ENCODE measurements at places on chromosomes 4 and X.

- no peak for DNase-seq
Measured at GRCh38 chrX:133681421-133681820, 266.1 kb upstream of the GPC4 start.

DNA sequence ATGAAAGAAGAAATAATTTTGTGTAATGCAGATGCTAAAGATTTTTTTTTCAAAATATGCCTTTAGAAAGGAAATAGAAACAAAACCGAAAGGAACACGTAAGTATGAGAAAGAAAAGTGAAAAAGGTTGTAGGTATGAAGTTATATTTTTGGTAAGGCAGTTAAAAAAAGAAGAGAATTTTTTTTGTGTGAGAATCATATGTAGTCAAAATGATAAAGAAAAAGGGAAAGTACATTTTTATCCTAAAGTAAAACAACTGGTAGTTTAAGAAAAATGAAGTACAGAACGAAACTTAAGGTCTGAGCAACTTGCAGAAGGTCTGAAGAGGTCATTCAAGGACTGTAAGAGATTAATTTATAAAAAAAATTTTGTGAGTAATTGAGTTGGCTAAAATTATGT lies 164.0 kb upstream of the TRAM1L1 start:
- DNase-seq, result no peak

GRCh38 chrX:29065477-29065876 lies 478.2 kb downstream of the IL1RAPL1 start:
- no peak for DNase-seq

GRCh38 chr4:182194091-182194824 lies 48.9 kb upstream of the TENM3 start:
- no peak for DNase-seq

DNA sequence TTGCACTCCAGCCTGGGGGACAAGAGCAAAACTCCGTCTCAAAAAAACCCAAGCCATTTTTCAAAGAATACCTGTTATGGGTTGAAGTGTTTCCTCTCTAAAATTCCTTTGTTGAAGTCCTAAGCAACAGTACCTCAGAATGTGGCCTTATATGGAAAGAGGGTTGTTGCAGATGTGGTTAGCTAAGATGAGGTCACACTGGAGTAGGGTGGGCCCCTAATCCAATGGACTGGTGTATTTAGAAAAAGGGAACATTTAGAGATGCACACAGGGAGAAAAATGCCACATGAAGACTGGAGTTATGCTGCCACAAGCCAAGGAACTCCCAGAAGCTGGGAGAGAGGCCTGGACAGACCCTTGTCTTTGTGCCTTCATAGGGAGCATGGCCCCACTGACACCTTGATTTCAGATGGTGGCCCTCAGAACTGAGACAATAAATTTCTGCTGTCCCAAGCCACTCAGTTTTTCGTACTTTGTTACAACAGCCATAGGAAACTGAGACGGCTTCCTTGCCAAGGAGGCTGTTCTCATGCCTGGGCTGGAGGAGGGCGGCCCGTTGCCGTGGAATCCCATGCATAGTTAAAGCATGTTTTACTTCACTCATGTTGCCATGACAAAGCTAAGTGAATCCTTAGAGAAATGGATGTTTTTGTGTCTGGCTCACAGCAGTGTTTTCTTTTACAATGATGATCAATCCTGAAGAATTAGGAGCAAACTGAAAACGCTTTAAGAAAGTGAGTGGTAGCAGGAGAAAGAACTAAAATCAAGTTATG lies 16.5 kb downstream of the TRAPPC2 start:
- DNase-seq, result peak; percentile 51

DNA sequence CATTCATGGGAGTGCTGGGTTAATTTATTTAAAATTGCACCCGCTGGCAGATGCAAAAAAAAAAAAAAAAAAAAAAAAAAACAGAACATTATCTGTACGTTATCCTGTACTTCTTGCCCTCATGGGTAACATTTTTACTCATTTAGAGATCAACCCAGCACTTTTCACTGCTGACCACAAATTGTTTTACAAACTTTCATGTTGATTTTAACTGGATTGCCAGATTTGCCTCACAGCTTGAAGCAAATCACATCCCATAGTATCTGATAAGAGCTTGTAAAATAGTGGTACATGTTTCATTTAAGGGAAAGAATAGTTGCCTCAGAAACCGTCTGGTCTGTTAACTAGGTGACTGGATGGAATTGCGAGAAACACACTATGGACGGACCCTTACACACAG lies 640.8 kb downstream of the TRIML1 start:
- no peak for DNase-seq

DNA sequence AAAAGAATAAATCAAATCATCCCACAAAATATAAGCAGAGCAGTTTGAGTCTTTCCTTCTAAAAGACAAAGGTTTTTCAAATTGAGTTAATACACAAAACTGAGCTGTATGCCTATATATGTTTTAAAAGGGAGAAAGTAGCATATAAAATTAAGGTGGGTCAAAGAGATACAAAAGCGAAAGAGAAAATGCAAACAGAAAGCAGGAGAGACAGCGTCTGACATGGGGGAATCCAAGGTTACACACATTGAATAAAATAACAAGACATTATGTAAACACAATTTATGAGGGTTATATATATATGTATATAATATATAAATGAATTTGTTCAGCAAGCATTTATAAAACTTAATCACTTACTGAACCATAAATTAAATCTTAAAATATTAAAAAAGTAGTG lies 276.1 kb upstream of the LCORL start:
- no peak for DNase-seq

- DNase-seq, result no peak
Measured at GRCh38 chr4:79297479-79297878, 28.4 kb downstream of the NAA11 start.

DNA sequence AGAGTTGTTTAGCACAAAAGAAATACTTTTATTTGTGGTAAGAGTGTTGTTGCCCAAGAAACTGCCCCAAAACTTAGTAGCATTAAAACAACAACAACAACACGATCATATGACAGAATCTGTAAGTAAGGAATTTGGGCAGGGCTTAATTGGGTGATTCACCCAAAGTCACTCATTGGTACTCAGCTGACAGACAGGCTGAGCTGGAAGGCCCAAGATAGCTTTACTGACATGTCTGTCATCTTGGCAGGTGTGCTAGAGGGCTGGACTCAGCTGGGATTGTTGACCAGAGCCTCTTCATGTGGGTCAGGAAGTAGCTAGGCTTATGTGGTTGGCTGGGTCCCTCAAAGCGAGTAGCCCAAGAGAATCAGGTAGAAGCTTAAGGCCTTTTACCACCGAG lies 52.3 kb downstream of the KIAA0232 start:
- no peak for DNase-seq

GRCh38 chr4:90189946-90190345 lies 62.8 kb downstream of the CCSER1 start:
- no peak for DNase-seq

- no peak for DNase-seq
Measured at GRCh38 chrX:68632491-68632890, 15.0 kb upstream of the STARD8 start.

GRCh38 chr4:64771149-64771548 lies 361.9 kb upstream of the TECRL start:
- DNase-seq, result no peak

DNA sequence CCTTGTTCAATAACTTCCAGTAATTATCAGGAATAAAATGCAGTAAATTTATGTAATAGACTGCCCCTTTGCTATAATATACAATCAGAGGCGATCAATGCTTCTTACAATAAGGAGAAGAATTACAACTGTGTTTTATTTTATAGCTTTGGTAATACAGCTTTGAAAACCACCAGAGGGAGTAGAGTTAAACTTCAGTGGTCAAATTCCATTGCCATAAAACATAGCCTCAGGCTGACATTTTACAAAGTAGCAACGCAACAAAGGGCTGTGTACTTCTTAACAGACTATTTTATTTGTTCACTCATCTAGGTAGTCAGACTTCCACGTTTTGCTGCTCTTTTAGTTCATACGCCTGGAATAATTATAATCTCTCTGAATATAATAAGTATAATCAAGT lies 58.5 kb downstream of the TEX13C start:
- no peak for DNase-seq

DNA sequence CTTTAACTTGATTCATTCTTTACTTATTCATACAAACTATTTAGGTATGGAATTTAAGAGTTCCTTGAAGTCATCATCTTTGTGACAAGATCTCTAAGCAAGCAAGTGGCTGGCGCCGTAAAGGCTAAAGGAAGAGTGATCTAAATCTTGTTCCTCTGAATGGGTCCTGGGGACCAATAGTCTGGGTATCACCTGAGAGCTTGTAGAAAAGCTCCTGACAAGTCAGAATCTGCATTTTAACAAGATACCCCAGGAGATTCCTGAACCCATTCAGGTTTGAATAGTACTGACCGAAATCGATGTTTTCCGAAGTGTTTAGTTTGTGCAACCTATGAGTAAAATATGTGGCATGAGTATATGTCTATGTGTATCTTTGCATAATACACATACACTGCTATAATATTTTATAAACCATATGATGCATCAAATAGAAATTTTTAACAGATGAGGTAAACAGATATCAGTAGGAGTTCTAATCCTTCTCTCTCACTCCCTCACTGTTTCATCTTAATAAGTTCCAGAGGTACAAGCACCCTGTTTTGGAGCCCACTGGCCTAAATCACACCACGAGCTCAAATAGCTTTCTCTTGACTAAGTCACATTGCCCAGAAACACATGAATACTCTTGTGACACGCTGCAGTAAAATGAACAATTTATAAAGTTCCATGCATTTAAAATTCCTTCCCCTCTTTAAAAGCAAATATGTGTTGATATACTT lies 170.0 kb downstream of the RELL1 start:
- no peak for DNase-seq

- DNase-seq, result no peak
Measured at GRCh38 chr4:147793569-147794313, 61.9 kb downstream of the ARHGAP10 start.

- DNase-seq, result no peak
Measured at GRCh38 chr4:141686879-141687278, 50.5 kb downstream of the IL15 start.

DNA sequence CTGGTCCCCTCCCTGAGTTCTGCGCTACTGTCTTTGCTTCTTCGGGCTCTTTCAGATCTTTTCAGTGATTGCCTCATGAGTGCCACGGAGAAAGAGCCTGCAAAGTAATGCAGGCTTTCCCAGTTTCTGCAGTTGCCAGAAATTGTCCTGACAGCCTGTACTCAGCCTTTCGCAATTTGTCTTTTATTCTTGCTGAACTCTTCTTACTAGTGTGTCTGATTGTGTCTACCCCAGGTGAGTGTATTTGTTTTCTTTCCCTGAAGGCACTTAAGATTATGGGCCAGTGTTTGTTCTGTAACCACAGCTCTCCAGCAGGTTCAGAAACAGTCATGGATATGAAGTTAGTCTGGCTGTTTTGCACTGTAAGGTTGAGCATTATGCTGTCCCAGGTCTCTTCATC lies 47.1 kb downstream of the FAM193A start:
- peak; percentile 67 for DNase-seq
